Liver (tissue), 10 donors: ENCODE measurements at places on chromosomes 6 and 20.

- H3K27me3 ChIP-seq = no peaks in the 10 kb centered on the region
- DNase-seq = no peak
- no peak overlapping the region for H3K27ac ChIP-seq
- H3K4me1 ChIP-seq = peaks cover 33% of the 10 kb centered on the region
These were observed 122.5 kb downstream of the DST start for GRCh38 chr6:56520218-56520617.

- no peaks in the 10 kb centered on the region for H3K27me3 ChIP-seq
- H3K27ac ChIP-seq = peak overlapping the region; percentile 90
- H3K4me1 ChIP-seq = peaks cover 9% of the 10 kb centered on the region
- no peaks in the 10 kb centered on the region for H3K36me3 ChIP-seq
These were observed 133.5 kb downstream of the CDK19 start for GRCh38 chr6:110681543-110682459.

GRCh38 chr6:21753241-21754108, 159.9 kb downstream of the SOX4 start:
- H3K4me1 ChIP-seq = no peaks in the 10 kb centered on the region
- H3K36me3 ChIP-seq = no peaks in the 10 kb centered on the region

DNA sequence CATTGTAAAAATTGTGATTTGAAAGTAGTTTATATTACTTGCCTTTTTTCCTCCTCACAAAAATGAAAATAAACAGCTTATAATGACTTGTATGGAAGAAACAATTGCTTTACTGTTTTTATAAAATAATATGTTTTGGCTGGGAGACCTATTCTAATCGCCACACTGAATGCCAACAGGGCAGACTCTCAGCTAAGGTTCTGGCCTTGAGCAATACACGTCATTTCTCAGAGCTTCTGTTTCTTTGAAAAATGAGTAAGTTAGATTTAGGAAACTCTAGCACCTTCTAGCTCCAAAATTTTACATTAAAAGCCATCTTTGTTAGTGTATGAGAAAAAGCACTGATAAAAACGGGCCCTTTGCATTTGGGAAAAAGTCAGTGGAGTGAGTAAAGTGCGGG, 166.6 kb downstream of the ARID1B start:
- no peak for DNase-seq
- no peak overlapping the region for H3K4me3 ChIP-seq
- peaks cover 11% of the 10 kb centered on the region for H3K4me1 ChIP-seq
- H3K36me3 ChIP-seq = no peaks in the 10 kb centered on the region
- H3K27me3 ChIP-seq = no peaks in the 10 kb centered on the region

DNA sequence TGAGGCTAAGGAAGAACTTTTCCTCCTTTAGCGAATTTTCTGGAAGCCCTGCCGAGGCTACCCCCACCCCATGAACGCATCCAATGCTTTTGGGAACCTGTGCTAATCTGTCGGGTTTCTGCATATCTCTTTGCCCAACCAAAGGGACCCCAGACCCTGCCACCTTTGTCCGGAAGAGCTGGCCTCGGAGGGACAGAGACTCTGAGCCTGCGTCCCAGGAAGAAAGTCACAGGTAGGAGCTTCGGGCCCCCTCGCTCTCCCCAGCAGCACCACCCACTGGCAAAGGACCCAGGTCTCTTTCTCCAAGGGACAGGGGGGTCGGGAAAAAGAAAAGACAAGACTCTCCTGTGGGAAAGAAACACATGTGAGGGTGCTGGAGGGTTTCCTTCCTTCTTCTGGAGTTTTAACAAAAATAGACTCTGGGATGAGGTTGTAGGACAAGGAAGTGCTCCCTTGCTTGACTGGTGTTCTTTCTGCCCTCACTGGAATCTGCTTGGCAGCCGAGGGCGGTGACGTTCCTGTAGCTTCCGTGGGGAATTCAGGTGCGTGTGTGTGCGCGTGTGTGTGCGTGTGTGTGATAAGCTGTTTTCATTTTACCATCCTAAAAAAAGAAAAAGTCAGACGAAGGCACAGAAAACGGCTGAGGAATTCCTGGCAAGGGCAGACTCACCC, 16.3 kb upstream of the FOXC1 start:
- no peak overlapping the region for H3K27ac ChIP-seq
- H3K4me1 ChIP-seq = peaks cover 4% of the 10 kb centered on the region
- no peak overlapping the region for H3K4me3 ChIP-seq
- H3K36me3 ChIP-seq = no peaks in the 10 kb centered on the region

DNA sequence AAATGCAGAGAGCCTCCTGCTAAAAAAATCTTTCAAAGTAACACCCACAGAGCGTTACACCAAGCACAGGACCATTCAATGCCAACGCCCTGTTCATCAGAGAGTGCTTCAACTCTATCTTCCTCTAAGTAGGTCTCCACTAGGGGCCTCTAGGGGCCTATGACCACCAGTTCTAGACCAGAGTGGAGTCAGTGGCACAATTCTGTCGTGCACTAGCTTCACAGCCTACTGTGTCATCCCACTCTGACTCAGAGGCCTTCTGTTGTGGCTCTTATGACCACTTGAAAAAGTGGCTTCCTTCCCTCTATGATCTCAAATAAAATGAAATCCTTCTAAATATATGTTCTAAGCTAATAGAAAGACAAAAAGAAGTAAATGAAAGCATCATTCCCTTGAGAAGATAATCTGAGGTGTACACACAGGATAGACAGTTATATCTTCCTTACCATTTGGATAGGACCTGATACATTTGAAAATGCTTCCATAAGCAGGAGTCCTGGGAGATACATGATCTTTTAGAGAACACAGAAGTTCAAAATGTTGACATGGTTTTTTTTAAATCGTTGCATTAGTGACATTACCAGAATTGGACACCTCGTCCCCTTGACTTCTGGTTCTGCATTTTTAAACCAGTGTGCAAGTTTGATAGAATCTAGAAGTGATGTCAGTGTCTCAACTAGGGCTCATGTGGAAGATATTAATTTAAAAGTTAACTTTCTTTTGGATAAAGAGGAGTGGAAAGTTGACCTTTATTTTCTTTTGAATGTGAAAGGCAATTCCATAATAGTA, 151.9 kb downstream of the SH3BGRL2 start:
- peaks cover 9% of the 10 kb centered on the region for H3K4me1 ChIP-seq
- H3K27ac ChIP-seq = no peak overlapping the region
- H3K27me3 ChIP-seq = no peaks in the 10 kb centered on the region
- no peaks in the 10 kb centered on the region for H3K36me3 ChIP-seq

- H3K36me3 ChIP-seq = no peaks in the 10 kb centered on the region
- H3K27me3 ChIP-seq = no peaks in the 10 kb centered on the region
- H3K27ac ChIP-seq = no peak overlapping the region
- no peaks in the 10 kb centered on the region for H3K4me1 ChIP-seq
- no peak overlapping the region for H3K4me3 ChIP-seq
- DNase-seq = no peak
These were observed 11.2 kb upstream of the GMNN start for GRCh38 chr6:24763578-24763977.

GRCh38 chr20:10652660-10653261, 21.0 kb downstream of the JAG1 start:
- no peak overlapping the region for H3K4me3 ChIP-seq
- no peak for DNase-seq
- peaks cover 3% of the 10 kb centered on the region for H3K36me3 ChIP-seq
- no peaks in the 10 kb centered on the region for H3K27me3 ChIP-seq
- H3K4me1 ChIP-seq = no peaks in the 10 kb centered on the region
- H3K27ac ChIP-seq = no peak overlapping the region

DNA sequence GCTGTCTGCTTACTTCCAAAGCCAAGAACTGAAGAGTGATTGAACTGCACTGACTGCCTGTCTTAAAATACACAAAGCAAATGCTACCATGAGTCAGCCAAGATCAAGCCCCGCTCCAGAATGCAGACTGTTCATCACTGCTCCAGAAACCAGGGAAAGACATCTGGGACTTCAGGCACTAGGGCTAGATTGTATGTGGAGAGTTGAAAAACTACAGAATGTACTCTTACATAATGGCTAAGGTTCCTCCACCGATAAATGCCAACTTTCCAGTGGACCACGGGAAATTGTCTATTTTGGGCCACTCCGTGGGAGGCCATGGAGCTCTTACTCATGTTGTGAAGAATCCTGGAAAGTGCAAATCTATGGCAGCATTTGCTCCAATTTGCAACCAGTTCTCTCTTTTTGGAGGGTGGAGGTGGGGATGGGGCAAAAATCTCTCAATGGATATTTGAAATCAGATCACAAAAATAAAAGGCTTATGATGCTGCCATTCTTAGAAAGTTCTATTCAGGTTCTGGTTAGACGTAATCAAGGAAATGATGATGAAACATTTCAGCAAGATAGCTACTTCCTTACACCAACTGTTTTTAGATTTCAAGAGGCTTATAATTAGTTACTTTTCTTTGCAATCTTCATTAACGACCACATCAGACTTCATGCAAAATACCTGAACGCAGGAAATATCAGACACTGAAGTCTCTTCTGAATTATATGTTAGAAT, 11.8 kb upstream of the CAP2 start:
- no peaks in the 10 kb centered on the region for H3K36me3 ChIP-seq
- no peaks in the 10 kb centered on the region for H3K27me3 ChIP-seq
- H3K4me1 ChIP-seq = no peaks in the 10 kb centered on the region
- DNase-seq = no peak
- H3K4me3 ChIP-seq = no peak overlapping the region

DNA sequence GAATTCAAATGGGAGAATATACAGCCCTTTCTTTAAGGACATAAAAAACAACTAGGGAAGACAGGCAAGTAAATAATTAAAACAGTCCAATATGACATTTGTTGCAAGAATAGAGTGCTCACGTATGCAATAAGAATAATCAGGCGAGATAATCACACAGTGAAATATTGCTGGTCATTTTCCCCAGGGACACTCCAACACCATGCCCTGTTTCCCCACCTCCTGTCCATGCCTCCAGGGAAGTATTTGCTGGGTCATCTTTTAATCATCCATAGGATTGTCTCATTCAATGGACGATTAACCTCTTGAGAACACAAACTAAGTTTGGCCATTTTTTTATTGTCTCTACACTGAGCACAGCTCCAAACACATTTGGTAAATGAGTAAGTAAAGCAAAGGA, 472.9 kb downstream of the C6orf118 start:
- H3K4me1 ChIP-seq = no peaks in the 10 kb centered on the region
- no peak for DNase-seq
- no peaks in the 10 kb centered on the region for H3K36me3 ChIP-seq
- no peak overlapping the region for H3K4me3 ChIP-seq

DNA sequence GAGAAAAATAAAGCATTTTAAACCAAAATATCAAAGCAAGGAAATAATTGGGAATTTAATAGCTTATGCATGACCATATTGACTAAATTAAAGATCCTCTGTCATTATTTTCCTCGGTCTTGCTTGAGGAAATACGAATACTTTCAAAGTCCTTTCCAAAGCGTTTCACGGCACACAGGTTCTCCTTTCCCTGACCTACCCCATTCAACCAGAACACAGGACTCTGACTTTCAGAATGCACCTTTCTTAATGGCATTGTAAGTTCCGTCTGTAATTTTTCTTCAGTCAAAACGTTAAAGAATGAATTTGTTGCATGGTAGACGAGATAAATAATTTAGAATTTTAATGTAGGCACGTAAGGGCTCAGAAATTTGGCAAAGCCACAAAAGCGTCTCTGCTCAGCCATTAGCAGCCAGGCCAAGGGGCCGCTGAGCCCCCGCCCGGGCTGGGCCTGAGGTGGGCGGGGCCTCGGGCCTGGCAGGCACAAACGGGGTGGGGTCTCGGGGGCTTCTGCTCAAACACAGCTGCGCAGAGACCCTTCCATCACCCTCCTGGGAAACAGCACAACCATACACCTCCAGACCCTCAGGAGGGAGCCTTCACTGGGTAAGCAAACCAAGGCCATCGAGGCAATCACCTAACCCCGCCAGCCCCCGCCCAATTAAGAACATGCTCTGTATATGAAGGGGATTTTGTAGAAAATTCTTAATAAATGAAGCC, 3.4 kb downstream of the NEDD9 start:
- H3K4me3 ChIP-seq = no peak overlapping the region
- peak overlapping the region; percentile 9 for H3K27ac ChIP-seq
- DNase-seq = no peak
- H3K4me1 ChIP-seq = peaks cover 11% of the 10 kb centered on the region
- H3K36me3 ChIP-seq = no peaks in the 10 kb centered on the region

GRCh38 chr6:148179786-148180185, 162.9 kb upstream of the SASH1 start:
- no peaks in the 10 kb centered on the region for H3K4me1 ChIP-seq
- H3K27ac ChIP-seq = no peak overlapping the region
- DNase-seq = no peak
- H3K4me3 ChIP-seq = no peak overlapping the region
- H3K36me3 ChIP-seq = no peaks in the 10 kb centered on the region

GRCh38 chr20:25313593-25313992, 65.7 kb downstream of the PYGB start:
- no peak overlapping the region for H3K27ac ChIP-seq
- H3K36me3 ChIP-seq = no peaks in the 10 kb centered on the region
- peaks cover 4% of the 10 kb centered on the region for H3K4me1 ChIP-seq

DNA sequence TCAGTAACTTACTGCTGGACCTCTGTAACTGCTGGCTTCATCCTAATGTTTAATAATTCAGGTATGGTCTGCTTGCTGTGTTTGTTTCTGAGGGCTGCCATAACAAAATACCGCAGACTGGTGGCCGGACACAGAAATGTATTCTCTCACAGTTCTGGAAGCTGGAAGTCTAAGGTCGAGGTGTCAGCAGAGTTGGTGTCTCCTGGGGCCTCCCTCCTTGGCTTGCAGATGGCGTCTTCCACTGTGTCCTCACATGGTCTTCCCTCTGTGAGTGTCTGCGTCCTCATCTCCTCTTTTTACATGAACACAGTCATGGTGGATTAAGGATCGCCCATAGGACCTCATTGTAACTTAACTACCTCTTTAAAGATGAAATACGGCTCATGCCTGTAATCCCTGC, 389.7 kb upstream of the JARID2 start:
- no peaks in the 10 kb centered on the region for H3K36me3 ChIP-seq
- no peak overlapping the region for H3K4me3 ChIP-seq
- no peak for DNase-seq

- no peaks in the 10 kb centered on the region for H3K4me1 ChIP-seq
- no peak overlapping the region for H3K27ac ChIP-seq
- no peaks in the 10 kb centered on the region for H3K36me3 ChIP-seq
- no peak for DNase-seq
These were observed 543.4 kb downstream of the CD83 start for GRCh38 chr6:14660806-14661579.

DNA sequence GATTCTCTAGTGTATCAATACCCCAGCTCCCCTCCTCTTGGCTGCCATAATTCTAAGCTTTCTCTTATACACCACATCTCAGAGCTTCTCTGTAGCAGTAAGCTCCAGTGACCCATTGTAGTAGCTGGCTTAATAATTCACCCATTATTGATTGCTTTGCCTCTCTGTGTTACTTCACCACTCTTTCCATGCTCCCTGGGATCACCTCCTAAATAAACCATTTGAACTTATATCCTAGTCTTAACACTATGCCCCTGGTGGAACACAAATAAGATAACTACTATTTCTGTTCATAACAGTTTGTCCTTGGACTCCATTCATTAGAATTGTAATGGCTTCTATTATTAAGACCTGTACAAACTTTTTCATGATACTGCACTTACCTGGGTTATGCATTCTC, 758.9 kb downstream of the KIF16B start:
- H3K4me3 ChIP-seq = no peak overlapping the region
- no peaks in the 10 kb centered on the region for H3K36me3 ChIP-seq
- no peak overlapping the region for H3K27ac ChIP-seq
